Osteoblast (primary cell): ENCODE measurements at places on chromosomes 11 and 22.

DNA sequence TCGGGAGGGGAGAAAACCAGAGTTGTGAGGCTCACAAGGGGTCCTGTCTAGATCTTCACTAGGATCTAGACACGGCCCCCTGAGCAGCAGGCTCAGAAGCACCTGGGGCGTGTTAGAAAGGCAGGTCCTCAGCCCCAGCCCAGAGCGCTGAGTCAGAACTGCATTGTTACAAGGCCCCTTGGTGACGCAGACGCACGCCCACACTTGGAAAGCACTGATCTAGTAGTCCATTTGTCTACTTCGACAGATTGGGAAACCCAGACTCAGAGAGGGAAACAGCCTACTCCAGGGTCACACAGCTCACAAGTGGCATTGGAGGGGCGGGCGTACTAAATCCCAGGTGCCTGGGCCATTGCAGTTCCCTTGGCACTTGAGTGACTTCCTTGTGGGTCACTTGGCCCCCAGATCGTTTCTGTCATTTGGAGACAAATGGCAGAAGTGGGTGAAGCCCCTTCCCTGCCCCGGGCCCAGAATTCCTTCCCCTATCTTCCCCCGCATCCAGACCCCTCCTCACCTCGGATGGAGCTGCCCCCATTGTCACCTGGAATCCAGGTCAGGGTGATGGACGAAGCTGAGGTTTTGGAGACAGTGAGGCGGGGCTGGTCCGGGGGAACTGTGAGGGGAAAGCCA, 110.8 kb downstream of the CEP164 start:
- peak; percentile 83 for DNase-seq

DNA sequence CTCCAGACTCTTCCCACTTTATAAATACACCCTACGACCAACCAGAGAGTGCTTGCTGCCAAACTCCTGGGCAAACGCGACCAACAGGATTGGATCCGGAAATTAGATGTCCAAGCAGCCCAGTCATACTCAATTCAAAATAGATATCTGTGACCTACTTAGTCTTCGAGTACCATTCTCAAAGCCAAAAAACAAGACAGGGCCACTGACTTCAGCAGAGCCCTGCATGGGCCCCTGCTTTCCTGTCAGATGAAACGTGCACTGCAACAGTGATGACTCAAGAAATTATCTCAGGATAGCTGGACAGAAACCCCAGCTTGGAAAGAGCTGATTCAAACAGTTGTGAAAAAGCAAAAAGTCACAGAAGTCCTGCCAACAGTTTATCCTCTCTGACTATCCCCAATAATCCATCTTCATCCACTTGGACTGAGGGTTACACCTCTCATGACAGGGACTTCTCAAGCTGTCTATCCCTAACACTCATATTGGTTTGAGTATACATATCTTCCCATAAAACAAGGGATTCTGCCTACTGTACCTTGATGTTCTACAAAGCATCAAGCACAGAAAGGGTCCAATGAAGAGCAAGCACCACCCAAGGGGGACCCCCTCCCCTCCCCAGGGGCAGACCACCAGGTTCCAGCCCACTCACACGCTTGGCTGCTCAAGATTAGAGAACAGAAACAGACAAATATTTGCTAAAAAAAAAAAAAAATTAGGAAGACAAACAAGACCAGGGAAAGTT, 17.4 kb downstream of the SMCO4 start:
- no peak for DNase-seq

DNA sequence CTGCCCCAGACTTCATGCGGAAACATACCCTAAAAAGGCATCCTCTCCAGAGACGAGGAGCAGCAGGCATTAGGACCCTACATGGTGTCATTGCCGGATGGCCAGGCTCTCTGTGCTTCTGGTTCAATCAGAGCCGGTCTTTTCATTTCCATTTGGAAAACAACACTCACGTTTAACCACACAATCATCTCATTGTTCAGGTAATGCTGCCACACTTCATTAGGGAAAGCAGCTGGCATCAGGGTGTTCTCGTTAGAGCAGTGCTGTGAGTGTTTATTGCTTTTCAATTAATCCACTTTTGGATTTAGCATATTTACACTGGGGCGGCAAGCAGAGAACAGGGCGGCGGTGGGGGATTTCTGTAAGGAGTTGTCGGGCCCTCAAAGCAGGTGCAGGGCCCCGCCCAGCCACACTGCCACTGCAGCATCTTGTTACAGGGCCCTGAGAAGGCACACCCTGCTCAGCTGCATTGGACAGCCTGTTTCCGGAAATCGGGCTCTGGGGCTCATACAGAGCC, 338.6 kb downstream of the SHANK2 start:
- DNase-seq: no peak

GRCh38 chr11:75506827-75507226, 18.9 kb downstream of the GDPD5 start:
- peak; percentile 48 for DNase-seq
